Stimulated activated CD8-positive, alpha-beta memory T cell treated with anti-CD3 and anti-CD28 coated beads, Interleukin-7, amount 100 ng/mL, for 4 hours (primary cell): ENCODE measurements at places on chromosomes 6 and 20.

DNA sequence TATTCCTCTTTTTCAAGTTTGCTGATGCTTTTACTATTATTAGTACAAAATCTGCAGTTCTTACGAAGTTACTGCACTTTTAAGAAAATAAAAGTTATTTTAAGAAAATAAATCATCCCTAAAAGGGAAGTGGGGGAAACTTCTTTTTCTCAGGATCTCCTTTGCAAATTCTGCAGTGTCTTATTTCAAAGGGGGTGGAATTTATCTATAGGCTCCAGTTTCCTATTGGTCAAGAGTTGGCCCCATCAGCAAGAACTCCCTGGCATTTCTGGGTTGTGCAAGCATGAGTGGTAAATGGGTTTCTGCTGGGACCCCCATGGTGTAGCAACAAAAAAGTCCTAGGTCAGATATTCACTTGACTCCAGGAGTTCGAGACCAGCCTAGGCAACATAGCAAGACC is 136.3 kb upstream of the PRDM1 start:
- no peak for DNase-seq

DNA sequence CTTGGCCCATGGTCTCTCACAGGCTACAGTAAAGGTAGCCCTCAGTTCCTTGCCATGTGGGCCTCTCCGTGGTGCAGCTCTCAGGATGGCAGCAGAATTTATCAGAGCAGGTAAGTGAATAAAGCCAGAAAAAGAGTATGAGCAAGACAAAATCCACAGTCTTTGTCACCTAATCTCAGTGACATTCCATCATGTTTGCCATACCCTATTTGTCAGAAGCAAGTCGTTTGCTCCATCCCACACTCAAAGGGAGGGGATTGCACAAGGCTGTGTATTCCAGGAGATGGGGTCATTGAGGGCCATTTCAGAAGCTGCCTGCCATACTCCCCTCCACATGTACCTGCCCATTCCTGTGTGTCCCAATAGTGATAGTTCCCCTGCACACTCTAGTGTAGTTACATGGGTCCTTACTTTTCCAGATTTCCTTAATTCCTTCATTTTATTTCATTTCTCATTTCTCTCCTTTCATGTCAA is 24.2 kb downstream of the ISM1 start:
- no peak for DNase-seq

DNA sequence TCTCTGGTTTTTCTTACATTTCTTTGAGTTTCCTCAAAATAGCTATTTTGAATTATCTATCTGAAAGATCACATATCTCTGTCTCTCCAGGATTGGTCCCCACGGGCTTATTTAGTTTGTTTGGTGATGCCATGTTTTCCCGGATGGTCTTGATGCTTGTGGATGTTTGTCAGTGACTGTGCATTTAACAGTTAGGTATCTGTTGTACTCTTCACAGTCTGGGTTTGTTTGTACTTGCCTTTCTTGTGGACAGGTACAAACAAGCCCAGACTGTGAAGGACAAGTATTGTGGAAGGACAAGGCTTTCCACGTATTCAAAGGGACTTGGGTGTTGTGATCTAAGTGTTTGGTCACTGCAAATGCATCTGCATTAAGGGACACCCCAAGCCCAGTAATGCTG is 49.9 kb upstream of the TOP1 start:
- DNase-seq = no peak

DNA sequence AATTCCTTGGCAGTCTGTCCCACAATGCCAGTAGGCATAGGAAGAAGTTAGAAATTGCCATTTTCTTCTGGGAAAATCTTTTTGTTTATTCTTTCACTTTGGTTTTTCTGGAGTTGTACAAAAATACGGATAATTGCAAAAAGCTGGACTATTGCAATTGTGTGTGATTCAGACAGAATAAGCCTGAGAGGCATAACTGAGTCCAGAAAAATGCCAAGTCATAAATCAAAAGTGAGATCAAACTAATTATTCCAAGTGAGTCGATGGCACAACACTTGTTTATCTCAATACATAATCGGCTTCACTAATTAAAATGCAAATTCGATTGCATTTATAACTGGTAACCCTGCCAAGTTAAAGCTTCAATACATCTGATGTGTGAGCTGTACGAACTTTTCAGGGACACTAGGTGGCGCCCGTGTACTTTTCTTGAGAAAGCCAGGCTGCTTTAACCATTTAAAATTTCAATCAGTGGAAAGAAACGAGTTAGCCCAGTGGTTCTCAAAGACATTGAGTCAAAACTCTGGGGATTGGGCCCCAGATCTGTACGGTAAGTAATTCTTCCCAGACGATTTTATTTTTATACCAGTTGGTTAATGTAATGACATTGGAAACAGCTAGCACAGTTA is 102.6 kb downstream of the LAMP5 start:
- peak; percentile 6 for DNase-seq

DNA sequence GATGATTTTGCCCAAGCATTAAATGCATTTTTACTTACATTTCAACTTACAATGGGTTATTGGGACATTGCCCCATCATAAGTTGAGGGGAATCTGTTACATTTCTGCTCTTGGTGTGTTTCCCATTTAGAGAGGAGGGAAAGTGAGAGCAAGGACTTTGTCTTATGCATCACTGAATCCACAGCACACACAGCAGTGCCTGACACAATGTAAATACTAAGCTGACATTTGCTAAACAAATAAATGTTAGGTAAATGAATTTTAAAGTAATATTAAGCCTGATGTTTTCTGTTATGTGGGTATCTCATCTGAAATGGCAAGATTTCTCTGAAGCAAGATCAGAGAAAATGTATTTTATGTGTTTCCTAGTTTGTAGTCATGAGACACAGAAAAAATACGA is 143.6 kb upstream of the STXBP5 start:
- no peak for DNase-seq

DNA sequence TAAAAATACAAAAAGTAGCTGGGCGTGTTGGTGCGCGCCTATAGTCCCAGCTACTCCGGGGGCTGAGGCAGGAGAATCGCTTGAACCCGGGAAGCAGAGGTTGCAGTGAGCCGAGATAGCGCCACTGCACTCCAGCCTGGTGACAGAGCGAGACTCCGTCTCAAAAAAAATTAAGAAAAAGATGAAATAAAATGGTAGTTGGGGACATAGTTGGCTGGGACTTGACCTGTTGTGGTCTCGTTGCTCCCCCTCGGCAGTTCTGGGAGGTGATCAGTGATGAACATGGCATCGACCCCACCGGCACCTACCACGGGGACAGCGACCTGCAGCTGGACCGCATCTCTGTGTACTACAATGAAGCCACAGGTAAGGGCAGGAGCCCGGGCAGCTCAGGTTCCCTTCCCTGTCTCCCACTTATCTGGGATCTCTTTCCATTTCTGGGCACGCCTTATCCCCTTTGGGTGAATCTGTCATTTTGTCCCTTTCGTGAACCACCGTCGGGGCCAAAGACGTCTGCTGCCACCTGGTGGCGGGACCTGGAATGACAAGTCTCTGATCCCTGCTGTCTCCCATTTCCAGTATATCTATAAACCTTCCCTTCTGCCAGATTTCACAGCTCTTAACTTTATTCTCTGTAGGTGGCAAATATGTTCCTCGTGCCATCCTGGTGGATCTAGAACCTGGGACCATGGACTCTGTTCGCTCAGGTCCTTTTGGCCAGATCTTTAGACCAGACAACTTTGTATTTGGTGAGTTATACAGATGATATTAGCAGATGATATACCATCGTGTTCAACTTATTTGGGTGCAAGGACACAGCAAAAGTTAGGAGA is 2.3 kb downstream of the TUBB start:
- DNase-seq = peak; percentile 79

- DNase-seq = no peak
Observed at GRCh38 chr6:129646642-129647041, 63.3 kb downstream of the ARHGAP18 start.

DNA sequence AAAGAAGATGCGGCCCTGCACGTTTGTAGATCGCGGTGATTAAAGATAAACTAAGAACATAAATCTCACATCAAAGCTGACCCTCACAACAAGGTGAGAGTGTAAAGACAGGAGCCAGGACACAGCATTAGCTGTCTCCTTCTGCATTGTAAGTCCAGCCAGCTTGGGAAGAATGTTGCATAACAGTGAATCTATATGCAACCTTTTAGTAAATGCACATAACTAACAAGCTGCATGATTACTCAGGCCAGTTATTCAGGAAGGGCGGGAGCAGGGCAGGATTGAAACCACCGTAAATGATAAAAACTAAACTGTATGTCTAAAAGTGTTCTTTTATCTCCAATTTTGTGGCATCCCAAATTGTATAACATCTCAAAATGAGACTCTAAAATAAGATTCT is 57.1 kb downstream of the POPDC3 start:
- no peak for DNase-seq

- no peak for DNase-seq
Observed at GRCh38 chr6:101760843-101761621, 367.5 kb downstream of the GRIK2 start.

GRCh38 chr20:25251558-25251957 is 3.7 kb downstream of the PYGB start:
- no peak for DNase-seq

GRCh38 chr6:23446469-23446967 is 679.5 kb upstream of the NRSN1 start:
- no peak for DNase-seq

DNA sequence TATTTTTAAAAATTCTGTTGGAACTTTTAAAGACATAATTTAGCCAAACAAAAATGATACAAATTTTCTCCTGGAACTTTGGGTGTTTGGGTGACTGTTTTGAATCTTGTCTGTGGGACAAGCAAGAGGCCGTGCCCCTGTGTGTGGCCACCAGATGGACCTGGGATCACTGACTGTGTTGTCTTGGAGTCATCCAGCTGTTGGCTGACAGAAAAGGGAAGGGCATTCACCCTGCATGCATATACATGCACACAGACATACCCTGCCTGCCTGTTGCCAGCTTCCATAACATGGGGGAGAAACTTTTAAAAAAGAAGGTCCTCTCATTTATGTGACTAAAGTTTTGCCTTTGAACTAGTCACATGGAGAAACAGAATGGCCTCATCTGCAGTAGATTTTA is 72.7 kb downstream of the BLOC1S5 start:
- DNase-seq = no peak
